ENCODE measurements at places on chromosomes 6 and 20.

GRCh38 chr6:132310921-132311320 is 90.4 kb downstream of the MOXD1 start:
- DNase-seq, result no peak

DNA sequence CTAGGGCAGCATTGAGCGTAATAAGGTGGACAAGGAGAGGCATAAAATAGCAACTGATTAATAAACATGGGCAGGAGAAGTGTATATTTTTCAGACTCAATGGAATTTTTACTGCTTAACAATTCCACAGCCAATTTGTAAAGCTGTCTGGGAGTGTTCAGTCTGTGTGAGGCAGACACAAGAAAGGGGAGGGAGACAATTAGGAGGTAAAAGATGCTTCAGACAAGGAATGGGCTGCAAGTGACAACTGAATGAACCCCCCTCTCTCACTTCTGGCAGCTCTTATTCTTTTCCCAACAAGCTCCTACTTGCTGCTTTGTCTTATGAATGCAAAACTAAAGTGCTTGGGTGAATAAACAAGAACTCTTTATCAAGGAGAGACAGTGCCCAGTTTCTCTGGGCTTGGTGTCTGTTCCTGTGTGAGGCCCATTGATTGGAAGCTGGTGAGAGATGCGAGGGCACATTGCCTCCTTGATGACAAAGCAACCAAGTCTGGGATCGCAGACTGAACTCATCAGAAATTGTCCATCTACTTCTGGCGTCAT is 575.3 kb downstream of the RNF144B start:
- DNase-seq, result no peak

DNA sequence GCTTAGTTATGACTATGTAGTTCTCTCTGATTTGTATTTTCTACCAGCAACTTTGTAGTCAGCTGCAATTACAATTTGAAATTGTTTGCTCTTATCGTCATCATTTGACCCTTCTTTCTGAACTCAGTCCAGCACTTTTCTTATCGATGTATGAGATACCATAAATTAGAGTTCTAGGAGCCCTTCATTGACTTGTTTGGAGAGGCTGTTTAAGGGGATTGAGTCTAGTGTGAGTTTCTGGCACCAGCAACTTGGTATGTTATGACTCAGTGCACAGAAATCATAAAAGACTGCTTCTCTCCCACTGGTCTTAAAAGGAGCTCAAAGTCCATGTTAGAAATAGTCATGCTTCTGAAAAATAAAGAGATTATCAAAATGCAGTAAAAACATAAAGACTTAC is 190.3 kb downstream of the TENT5A start:
- DNase-seq, result no peak

GRCh38 chr20:22663528-22664025 is 79.2 kb upstream of the FOXA2 start:
- DNase-seq, result no peak

GRCh38 chr6:111030008-111031007 is 48.5 kb downstream of the RPF2 start:
- DNase-seq, result no peak

DNA sequence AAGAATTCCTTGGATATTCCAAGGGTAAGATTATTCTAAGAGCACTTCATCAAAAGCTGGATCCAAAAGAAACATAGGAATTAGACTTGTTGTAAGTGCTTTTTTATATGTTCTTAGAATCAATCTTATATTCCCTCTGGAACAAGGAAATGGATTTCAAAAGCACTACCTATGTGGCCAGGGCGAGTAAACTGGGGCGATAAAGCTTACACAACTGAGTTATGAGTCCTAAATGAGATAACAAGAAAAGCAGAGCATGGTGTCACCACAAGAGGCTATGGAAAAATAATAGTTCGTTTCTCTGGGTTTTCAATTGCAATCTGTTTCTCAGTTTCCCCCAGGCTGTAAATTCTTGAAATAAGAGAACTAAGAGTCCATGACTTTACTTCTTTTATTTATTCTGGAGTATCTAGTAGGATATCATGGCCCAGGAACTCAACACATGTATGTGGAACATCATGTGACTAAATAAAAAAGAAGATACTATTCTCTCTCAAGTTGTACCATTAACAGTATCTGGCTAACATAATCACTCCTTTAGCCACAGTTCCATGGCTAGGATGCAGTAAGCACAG is 51.5 kb downstream of the NUDT3 start:
- no peak for DNase-seq

GRCh38 chr6:34341481-34341971 is 50.9 kb downstream of the NUDT3 start:
- no peak for DNase-seq

- DNase-seq, result no peak
These were observed 414.0 kb downstream of the GJA1 start for GRCh38 chr6:121849477-121849876.

DNA sequence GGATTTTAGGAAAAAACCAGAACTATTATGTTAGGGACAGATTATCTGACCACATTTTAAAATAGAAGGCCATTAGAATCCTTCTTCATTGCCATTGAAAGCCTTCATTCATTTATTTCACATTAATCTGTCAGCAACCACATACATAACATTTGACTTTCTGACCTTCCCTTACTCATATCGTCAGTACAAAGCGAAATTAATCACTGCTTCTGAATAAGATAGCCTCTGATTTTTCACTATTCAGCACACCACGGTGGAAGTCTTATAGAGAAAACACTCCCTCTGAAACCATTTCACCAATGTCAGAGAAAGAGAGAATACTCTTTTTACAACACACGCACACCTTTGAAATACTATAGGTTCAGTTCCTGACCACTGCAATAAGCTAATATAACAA is 442.5 kb upstream of the ID4 start:
- no peak for DNase-seq

GRCh38 chr20:32519381-32519730 is 65.8 kb downstream of the NOL4L start:
- DNase-seq, result no peak

DNA sequence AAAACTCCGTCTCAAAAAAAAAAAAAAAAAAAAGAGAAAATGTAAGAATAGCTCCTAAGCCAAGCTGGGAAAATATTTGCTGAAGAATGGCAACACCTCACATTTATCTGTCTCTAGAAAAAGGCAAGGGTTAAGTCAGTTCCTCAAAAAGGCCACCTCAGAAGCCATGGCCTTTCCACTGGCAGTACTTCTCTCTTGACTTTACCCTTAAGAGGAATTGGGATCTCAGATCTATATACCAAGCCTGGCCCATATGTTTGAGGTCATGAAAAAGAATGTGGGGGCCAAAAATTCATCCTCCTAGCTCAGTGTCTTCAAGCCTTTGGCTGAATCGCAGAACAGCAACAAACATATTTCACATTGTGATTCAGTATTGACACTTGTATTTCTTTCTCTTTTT is 10.9 kb upstream of the NCOA3 start:
- DNase-seq, result no peak

GRCh38 chr20:62739581-62740285 is 31.1 kb downstream of the NTSR1 start:
- DNase-seq, result no peak

DNA sequence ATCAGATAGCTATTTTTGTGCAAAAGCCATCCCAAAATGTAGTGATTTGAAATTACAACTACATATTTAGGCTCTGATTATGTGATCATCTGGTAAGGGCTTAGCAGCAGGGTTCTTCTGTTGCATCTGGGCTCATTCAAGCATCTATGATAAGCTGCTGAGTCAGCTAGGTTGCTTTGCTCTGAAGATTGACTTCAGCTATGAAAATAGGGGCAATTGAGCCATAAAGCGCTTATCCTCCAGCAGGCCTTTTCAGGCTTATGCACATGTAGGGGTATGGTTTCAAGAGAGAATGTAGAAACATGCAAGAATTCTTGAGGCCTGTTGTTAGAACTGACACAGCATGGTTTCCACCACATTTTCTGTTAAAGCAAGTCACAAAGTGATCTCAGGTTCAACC is 114.1 kb downstream of the PLCB1 start:
- no peak for DNase-seq

- DNase-seq, result no peak
These were observed 372.6 kb downstream of the UTRN start for GRCh38 chr6:144657691-144658090.

GRCh38 chr20:45945678-45946148 is 11.2 kb downstream of the PCIF1 start:
- DNase-seq, result no peak

- DNase-seq, result no peak
These were observed 88.0 kb upstream of the UST start for GRCh38 chr6:148658681-148659430.

GRCh38 chr6:101302593-101302992 is 90.9 kb upstream of the GRIK2 start:
- DNase-seq, result no peak
